ENCODE measurements at places on chromosomes 6 and 20. TPM values are rescaled to one million over a fixed set of nuclear protein-coding genes. Genes with fewer than 3 reads are reported as not detected.
A peak's percentile ranks its signal among the peaks of the same experiment; 100 is the strongest.

GRCh38 chr6:9136141-9136822 lies 700.9 kb upstream of the SLC35B3 start:
- no peak for DNase-seq

DNA sequence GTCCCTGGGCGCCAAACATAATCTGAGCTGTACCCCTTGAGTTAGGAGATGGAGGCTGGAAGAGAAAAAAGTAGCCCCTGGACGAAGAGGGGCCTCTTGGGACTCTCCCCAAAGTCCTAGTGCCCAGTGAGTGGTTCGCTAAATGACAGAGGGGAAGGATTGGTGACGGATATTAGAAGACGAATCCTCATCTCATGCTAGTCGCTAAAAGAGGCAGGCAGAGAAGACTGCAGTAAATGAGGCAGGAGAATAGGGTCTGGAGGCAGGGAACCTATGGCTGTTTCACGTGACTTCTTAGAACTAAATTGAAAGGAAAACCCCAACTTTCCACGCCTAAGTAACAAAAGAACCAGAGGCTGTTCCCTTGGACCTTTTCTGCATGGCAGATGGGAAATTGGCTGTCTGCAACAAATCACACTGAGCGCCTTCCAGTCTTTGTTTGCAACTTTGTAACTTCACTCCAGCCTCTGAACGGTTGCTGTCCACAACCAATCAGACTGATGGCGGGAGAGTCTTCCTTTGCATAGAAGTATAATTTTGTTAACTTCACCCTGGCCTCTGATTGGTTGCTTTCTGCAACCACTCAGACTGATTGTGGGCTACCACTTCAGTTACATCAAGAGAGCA lies 731 bp upstream of the RBL1 start:
- no peak for DNase-seq

DNA sequence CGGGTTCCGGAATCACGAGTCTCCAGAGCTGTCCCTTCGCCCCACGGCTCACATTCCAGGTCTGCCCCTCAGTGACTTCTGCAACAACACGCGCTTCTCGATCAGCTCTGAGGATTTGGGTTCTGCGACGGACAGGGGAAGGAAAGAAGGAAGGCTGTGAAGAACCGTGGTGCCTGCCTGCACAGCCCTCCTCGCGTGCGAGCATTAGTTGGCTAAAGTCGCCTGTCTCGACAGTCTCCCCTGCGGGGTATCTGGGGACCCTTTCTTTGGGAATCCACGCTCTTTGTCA lies 23.1 kb downstream of the VPS52 start:
- DNase-seq = no peak

DNA sequence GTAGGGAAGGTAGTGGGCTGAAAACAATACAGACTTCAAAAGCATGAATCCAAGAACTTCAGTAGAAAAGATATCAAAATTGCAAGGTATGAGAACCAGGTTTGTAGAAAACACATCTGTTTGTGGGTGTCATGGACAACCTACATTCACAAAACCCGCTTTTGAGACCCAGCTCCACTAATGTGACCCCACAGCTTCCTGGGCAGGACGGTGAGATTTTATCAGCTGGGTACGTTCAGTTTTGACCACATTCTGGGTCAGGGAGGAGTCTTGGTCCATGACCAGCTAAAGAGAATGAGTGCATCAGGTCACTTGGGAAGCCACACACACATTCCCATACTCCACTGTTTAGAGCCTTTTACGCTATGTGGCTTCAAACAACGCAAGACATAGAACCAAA lies 77.1 kb downstream of the BCAS1 start:
- no peak for DNase-seq

GRCh38 chr6:163861627-163862026 lies 447.1 kb downstream of the QKI start:
- DNase-seq = no peak

DNA sequence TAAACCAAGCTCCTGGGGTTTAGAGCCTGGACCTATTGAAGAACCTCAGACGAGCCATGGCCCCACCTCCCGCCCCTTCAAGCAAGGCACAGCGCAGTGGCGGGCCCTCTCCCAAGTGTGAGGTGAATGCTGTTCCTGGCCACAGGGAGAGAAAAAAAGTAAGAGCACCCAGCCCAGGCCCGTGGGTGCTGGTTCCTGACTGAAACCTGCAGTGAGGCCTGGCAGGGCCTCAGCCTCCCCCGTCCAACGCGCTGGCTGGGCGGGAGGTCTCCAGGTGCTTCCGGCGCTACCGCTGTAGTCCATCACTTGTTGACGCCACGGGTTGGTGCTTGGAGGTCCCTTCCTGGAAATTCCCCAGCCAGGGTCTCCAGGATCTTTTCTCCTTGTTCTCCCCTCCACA lies 5.5 kb upstream of the FAM83C start:
- no peak for DNase-seq

DNA sequence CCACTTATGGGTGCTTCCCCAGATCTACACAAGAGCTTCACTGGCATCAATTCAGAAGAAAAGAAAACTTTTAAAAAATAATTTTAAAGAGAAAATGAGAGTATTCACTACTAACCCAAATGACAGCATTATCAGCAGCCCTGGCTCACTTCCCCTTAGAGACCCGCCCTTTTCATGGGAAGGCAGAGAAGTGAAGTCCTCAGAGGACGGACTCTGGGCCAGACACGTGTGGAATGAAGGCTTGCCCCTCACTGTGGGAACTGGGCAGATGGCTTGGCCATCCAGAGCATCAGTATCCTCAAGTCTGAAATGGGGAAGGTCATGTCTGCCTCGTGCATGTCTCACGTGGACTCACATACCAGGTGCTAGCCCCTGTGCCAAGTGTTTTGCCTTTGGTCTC lies 63.5 kb downstream of the JAG1 start:
- no peak for DNase-seq

DNA sequence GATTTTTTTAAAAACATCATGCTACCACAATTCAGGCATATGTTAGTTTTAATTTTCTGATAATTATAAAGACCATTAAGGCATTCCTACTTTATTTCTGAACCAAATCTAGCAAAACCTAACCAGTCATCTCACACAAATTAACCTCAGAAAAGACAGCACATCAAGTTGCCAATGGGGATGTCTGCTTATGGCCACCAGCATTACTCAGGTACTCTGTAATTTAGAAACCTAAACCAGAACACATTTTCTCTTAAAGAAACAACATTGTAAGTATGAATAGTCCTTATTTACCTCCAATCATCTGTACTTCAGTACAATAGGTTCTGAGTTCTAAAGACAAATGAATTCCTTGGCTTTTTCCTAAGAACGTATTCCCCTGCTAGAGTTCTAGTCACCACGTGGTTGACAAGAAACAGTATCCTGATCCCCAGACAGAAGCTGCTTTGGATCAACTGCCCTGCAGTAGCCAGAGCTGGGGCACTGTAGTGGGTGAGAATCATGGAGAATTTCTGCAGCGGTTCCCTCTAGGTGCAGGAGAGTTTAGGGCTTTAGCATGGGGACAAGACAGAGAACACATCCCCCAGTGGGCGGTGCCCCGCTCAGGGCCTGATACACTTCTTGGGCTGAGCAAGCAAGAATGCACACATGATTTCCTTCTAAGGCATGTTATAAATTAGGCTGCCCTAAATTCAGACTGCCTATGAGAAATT lies 15.4 kb downstream of the GCLC start:
- DNase-seq = no peak

GRCh38 chr20:10710991-10711775 lies 37.4 kb upstream of the JAG1 start:
- DNase-seq = no peak

GRCh38 chr20:52534616-52535015 lies 343.0 kb upstream of the ZFP64 start:
- DNase-seq = no peak

DNA sequence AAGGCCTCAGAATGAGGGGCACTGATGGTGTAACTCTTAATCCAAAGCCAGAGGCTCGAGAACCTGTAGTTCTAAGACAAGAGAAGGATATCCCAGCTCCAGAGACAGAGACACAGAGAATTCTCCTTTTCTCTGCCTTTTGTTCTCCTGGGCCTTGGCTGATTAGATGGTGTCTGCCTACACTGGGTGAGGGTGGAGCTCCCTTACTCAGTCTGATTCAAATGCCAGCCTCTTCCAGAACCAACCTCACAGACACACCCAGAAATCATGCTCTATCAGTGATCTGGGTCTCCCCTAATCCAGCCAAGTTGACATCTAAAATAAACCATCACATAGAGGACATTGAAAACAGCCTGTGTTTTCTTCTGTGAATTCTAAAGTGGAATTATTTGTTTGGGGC lies 68.0 kb upstream of the SMIM28 start:
- no peak for DNase-seq

DNA sequence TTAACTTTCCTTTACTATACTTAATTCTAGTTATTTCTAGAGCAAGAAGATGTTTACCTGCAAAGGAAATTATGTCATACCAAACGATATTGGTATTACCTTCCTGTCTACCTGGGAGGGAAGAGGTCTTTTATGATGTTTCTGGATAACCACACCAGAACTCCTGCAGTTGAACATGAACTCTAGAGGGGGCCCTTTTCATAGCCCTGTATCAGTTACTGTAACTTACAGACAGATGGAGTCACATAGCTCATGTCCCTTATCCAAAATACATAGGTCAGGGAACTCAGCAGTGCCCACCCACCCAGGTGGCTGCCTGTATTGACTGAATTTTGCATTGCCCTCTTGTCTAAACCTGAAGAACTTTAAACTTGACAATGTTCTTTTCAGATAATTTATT lies 35.1 kb upstream of the MYL9 start:
- DNase-seq = no peak

DNA sequence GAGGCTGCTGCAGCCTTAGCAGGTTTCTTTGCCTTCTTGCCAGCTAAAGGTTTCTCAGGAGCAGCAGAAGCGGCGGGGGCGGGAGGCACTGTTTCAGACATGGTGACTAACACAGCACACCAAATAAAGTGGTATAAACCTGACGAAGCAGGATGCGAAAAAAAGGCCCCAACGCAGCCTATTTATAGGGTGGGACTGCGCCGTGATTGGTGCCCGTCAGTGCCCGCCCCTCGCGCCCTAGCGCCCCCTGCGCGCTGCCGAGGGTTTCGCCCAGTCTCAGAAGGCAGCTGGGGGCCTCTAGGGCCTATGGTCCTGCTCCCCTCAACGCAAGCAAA lies 55.0 kb downstream of the TRIM38 start:
- peak; percentile 86 for DNase-seq

- DNase-seq = no peak
Observed at GRCh38 chr6:42279144-42279781, 61.6 kb upstream of the MRPS10 start.

- DNase-seq = no peak
Observed at GRCh38 chr6:41518118-41518517, 28.1 kb upstream of the FOXP4 start.

DNA sequence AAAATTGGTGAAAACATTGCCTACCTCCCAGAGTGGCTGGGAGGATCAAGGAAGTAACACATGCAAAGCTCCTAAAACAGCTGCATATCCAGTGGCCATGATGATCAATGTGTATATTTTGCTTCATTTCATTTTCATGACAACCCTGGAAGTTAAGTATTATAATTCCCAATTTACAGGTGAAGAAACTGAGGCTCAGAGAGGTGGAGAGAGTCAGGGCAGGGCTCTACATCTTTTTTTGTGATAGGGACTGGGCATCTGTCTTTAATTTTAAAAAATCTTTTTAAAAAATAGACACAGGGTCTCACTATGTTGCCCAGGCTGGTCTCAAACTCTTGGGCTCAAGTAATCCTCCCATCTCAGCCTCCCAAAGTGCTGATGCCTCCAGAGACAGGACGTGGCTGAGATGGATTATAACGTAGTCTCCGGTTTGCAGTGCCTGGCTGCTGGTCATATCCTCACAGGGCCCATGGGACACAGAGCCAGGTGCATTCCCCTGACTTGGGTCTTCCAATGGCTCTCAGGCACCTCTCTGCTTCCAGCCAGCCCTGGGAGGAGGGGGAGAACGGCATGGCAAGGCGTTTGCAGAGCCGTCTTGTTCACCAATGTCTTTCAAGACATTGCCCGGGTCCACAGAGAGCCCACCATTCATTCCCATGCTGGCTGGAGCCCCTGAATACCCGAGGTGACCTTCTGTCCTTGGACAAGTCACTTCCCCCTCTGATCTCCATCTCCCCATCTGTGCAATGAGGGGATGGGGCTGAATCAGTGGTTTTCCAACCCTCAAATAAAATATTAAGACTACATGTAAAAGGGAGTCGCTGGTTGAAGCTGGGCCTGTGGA lies 38.3 kb downstream of the HNF4A start:
- DNase-seq = no peak

- DNase-seq = no peak
Observed at GRCh38 chr6:38591439-38591838, 48.3 kb downstream of the BTBD9 start.

DNA sequence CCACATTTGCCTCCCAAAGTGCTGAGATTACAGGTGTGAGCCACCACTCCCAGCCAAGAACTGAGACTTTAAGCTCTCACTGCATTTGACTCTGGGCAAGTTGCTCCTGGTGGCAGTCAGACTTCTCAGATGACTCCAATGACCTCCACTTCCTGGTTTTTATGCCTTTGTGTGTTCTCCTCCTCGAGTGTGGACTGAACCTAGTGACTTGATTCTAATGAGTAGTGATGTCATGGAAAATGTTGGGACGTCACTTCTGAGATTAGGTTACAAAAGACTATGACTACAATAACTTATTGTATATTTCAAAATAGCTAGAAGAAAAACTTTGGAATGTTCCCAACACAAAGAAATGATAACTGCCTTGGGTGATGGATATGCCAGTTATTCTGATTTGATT lies 12.0 kb downstream of the SPINT3 start:
- no peak for DNase-seq

DNA sequence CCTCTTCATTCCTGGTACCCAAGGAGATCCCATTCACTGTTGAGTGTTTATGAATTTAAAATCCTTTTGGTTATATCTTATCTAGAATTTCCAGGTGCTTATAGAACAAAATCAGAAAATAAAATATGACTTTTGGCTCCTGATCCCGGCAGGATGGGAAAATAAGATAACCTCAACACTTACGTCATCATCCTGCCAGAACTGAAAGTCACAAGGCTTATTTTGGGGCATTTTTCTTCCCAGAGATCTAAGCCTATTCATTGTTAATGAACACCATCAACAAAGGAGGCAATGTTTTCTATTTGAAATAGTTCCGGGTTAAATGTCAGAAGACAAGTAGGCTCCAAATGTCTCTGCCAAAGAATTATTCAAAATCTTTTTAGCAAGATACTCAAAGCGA lies 580.6 kb downstream of the TFAP2A start:
- DNase-seq = no peak

Gene ELOVL5
- total RNA-seq = 86.2 TPM

Gene CALHM5
- not detected for total RNA-seq

Gene TMEM63B
- 11.7 TPM for total RNA-seq

Gene UNC5CL
- 1.3 TPM for total RNA-seq

Gene TRIM31
- not detected for total RNA-seq

Gene EFHC1
- 3.1 TPM for total RNA-seq

Gene TAGAP
- total RNA-seq = 167 TPM
